ENCODE measurements at places on chromosomes 3 and 15.

GRCh38 chr3:57796261-57796660, 40.2 kb downstream of the SLMAP start:
- no peak for DNase-seq

DNA sequence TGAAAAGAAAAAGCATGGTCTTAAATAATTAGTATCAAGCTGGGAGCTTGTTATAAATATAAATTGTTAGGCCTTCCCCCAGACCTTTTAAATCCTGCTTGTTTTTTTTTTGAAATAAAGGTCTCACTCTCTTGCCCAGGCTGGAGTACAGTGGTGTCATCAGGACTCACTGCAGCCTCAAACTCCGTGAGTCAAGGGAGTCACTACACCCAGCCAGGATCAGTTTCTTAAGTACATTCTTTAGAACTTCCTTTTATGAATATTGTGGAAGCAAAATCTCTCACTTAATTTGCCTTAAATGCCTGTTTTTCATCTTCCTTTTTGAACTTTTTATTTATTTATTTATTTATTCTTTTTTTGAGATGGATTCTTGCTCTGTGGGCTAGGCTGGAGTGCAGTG, 20.8 kb upstream of the DENND4A start:
- no peak for DNase-seq

DNA sequence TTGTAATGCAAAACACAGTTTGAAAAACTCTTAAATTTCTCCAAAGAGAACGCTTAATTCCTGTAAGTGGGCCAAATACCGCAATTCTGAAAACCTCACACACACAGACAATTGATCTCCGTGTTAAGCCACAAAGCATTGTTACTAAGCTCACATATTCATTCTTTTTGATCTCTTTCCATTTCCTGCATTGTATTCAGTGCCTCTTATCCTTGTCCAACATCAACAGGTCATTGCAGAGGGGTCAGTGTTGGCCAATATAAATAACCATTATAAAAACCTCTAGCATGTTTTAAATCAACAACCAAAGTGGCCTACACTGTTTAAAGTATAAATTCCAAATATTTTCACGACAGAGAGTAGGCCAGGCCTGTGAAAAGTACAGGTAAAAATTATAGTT, 171.1 kb downstream of the PDZRN3 start:
- no peak for DNase-seq

DNA sequence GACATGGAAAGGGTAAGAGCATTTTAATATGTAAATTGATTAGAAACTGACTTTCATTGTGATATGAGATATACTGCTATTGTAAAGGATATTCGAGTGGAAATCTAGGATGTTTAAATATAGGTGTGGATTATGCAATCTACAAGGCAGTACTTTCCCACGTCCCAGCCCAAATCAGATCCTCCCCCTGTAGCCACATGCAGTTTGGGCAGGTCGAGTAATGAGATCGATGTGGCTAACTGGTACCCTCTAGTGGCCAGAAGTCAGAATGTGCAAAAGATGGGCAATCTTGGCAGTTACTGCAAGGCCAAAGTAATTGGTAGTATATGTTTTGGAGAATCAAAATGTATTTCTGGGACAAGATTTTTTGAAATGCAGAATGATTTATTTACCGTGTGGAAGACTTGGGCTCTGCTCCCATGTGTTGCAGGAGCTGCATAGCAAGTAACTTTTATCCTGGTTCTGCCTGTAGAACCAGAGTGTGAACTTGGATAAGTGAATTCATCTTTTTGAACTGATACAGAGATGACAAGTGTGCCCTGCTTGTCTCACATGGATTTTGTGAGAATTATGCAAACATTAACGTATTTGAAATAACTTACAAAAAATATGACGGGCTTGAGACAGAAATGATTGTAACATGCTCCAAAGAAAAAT, 94.5 kb upstream of the ADAMTSL3 start:
- DNase-seq: peak; percentile 21

- no peak for DNase-seq
These were observed 32.0 kb downstream of the WWTR1 start for GRCh38 chr3:149625795-149626194.

GRCh38 chr15:87967951-87968350, 288.6 kb downstream of the NTRK3 start:
- no peak for DNase-seq
